Gastroesophageal sphincter (tissue), 4 donors: ENCODE measurements at places on chromosomes 1 and 21. TPM values are rescaled to one million over a fixed set of nuclear protein-coding genes. Genes with fewer than 3 reads are reported as not detected.

- ATAC-seq: no peak
Observed at GRCh38 chr1:223844787-223845036, 1.0 kb downstream of the TP53BP2 start.

DNA sequence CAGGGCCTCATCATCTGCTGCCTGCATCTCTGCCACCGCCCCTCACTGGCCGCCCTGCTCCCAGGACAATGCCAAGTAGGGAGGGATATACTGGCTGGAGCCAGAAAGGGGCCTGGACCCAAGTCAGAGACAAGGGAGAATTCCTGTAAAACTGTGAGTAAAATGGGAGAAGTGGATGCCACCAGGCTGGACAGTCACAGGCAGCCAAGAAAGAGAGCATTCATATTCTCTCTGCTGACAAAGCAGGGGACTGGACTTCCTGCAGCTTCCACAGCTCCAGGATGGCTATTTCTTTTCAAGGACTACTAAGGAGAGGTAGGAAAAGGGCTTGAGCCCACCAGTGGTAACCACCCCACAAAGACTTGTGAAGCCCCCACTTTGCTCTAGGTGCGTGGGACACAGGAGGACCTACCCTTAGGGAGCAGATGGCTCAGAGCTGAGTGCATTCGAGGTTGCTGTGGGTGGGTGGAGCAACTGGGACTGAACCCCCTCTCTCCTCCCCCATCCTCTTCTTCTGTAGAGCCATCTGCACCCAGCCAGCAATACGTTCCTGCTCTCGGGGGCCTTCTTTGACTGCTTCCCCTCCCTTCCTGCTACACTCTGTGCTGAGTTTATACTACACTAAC lies 57.5 kb downstream of the GLIS1 start:
- ATAC-seq: no peak

GRCh38 chr1:15029786-15030185 lies 123.8 kb upstream of the TMEM51 start:
- ATAC-seq: no peak

- peak; percentile 60 for ATAC-seq
Observed at GRCh38 chr1:1063945-1064831, 9.9 kb downstream of the RNF223 start.

DNA sequence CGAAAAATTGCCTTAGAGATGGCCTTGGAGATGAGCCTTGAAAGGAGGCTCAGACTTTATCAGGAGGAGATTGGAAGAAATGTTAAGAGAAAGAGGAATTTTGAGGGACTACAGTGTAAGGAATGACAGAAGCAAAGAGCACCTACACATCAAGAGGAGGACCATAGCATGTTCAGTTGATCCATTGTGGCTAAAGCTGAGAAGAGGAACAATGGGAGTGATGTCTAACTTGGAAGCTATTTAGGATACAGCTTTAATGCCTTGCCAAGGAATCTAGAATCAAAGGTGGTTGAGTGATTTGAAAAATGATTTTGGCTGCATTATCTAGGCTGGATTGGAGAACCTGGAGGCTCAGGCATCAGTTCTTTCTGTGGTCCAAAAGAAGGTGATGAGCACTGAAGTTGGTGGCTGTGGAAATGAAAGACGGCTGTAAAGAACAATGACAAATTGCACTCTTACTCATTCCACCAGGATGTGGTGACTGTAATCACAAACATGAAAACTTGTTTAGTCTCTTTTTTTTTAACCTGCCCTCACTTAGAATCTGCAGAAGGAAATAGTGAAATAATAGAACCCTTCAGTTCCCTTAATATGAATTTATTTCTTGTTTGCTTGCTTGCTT lies 11.3 kb downstream of the FAM20B start:
- ATAC-seq: no peak

DNA sequence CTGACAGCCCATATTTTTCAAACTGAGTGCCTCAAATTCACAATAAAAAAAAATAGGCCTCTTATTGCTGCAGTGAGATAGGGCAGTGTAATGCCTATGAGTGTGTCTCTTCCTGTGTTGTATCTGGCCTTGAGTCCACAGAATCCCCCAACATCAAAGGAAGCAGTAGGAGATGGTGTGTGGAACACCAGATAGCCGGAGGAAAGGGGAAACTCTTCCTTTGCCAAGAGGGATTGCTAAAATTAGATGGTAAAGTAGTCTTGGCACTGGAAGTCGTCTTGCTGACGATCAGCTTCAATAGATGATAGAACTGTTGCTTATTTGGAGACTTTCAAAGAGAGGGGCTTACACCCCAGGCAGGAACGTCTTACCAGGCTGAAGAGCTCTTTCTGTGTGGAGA lies 51.8 kb downstream of the RUNX1 start:
- no peak for ATAC-seq

DNA sequence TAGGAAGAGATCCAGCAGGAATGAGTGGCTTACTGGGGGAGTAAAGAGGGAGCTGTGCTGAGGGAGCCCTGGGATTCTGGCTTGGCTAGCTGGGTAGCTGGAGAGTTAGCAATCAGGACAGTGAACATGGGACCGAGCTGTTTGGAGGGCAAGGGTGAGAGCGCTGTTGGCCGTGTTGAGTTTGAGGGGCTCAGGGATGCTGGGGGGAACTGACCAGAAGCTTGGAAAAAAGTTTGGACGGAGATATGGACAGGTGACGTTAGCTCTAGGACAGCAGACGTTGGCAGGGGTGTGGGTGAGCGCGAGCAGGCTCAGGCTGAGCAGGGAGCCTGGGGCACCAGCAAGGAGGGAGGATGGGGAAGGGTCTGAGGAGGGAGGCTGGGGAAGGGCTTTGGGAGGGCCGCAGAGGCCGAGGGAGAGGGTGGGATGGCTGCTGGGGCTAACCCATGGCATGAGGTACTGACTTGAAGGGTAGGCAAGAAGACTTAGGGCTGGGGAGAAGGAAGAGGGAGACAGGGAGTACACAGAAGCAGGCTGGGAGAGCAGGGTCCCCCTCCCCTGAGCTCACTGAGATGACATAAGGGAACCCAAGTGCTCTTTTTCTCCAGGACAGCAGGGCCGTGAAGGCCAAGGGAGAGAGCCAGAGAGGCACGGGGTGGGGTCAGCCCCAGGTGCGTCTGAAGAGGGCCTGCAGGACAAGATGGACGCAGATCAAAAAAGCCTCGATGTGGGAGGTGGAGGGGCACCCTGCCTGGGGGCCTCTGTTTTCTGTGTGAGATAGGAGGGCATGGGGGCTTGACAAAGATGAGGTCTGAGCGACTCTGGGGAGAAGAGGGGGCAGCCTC lies 8.2 kb downstream of the SH2D2A start:
- no peak for ATAC-seq

- ATAC-seq: no peak
Observed at GRCh38 chr1:30310966-30311742, 412.2 kb downstream of the MATN1 start.

GRCh38 chr21:33428669-33429068 lies 25.5 kb downstream of the IFNGR2 start:
- no peak for ATAC-seq

GRCh38 chr1:39205102-39205780 lies 746 bp downstream of the MACF1 start:
- peak; percentile 66 for ATAC-seq

DNA sequence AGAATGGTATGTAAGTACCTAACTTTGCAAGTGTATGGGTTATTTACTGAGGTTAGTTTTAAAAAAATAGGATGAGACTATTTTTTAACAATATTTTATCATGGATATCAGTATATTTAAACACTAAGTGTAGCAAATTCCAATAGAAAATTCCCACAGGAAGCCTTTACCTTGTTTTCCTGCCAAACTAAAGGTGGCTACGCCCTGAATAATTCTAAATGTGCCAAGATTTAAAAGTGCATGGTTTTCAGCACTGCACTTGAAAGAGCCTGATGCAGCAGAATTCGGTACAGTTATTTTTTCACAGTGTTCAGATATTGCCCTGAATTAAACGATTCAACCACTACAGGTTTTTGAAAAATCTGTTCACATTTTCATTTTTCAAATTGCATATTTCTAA lies 1622.8 kb upstream of the B3GALT2 start:
- ATAC-seq: no peak

- ATAC-seq: no peak
Observed at GRCh38 chr1:34982820-34983376, 2.2 kb downstream of the TMEM35B start.

GRCh38 chr1:91928026-91928425 lies 21.2 kb upstream of the BRDT start:
- no peak for ATAC-seq

- no peak for ATAC-seq
Observed at GRCh38 chr1:230823931-230824381, 44.4 kb downstream of the C1orf198 start.

GRCh38 chr1:27785781-27786455 lies 12.9 kb downstream of the STX12 start:
- no peak for ATAC-seq

- ATAC-seq: no peak
Observed at GRCh38 chr1:152479792-152480595, 30.6 kb upstream of the LCE5A start.

DNA sequence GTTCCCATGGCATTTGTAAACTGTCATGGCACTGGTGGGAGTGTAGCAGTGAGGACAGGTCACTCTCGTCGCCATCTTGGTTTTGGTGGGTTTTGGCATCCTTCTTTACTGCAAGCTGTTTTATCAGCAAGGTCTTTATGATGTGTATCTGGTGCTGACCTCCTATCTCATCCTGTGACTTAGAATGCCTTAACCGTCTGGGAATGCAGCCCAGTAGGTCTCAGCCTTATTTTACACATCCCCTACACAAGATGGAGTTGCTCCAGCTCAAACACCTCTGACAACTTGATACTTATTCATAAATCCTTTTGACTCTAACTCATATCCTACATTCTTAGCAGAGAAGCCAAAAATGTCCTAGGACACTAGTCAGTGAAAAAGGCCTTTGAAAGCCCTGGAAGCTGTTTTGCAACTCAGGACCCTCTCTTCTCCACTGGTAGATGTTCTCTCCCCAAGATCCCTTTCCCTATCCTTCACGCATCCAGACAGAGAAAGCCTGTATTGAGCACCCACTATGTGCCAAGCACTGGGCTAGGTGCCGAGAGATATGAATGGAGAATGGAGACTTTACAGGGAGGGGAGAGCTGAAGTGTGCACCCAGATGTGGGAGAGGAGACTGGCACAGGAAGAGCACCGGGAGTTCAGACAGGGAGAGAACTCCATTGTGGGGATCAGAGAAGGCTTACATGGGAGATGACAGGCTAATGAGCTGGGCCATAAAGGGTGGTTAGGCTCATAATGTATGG lies 6.7 kb upstream of the CSRP1 start:
- no peak for ATAC-seq

DNA sequence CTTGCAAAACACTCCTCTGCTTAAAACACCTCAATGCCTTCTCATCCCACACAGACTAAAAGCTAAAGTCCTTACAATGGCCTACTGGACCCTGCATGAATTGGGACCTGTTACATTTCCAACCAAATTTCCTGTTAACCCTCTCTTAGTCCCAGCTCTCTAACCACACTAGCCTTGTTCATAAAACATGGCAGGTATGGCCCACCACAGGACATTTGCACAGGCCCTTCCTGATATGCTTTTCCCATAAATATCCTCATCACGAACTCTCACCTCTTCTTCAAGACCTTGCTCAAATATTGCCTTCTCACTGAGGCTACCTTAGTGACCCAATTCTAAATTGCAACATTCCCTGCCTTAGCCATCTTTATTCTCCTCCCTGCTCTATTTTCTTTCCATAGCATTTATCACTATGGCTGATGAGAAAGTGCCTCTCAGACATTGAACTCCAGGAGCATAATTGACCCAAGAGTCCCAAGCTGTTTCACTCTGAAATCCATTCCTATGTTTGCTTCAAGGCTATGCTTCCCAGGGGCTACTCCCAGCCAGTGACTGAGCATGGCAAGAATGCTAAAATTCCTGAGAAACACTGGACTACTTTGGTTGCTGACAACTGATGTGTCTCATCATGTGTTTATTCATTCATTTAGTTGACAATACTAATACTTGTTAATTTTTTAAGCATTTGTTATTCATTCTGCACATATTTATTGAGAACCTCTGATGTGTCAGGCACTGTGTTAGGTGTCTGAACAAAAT lies 2.7 kb upstream of the PALMD start:
- ATAC-seq: no peak

The KRTAP7-1 gene
- total RNA-seq: not detected

The CD5L gene
- 0.40 TPM for total RNA-seq

The GSTM1 gene
- total RNA-seq: not detected

The BNIPL gene
- 0.46 TPM for total RNA-seq

The KCNH1 gene
- 0.69 TPM for total RNA-seq

The OR2T29 gene
- total RNA-seq: not detected

The INAVA gene
- 2.9 TPM for total RNA-seq

The IFI44 gene
- total RNA-seq: 16.4 TPM

The OR10J1 gene
- total RNA-seq: not detected
